Stimulated activated CD8-positive, alpha-beta memory T cell treated with anti-CD3 and anti-CD28 coated beads, Interleukin-4, amount 100 ng/mL, for 48 hours (primary cell): ENCODE measurements at places on chromosomes 2 and 18.

DNA sequence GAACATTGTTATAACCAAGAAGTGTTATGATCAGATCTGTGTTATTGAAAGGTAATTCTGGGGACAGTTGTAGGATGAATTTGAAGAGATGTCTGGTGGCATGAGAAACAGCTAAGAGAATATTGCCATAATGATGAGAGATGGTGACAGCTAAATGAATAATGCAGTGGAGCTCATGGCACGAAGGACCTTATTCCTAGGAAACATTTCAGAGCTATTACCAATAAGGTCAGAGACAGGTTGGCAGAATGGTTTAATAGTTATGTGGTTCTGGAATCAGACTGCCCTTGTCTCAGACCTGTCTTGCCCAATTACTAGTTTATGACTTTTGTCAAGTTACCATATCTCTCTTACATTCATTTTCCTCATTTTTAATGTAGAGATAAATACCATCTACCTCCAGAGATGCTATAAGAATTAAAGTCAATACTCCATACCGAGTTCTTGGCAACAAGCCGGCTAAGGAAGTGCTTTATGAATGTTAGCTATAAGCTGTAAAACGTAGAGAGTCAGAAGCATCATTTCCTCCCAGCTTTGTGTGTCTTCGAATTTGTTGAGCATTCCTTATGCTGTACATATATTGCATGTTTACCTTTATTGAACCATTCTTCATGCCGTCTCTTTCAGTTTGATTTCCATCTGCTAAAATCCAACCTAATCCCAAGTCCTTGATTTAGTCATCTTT, 73.6 kb upstream of the COL5A2 start:
- no peak for DNase-seq

GRCh38 chr2:137437386-137437785, 526.9 kb upstream of the HNMT start:
- no peak for DNase-seq

GRCh38 chr2:164975891-164976290, 20.6 kb upstream of the SLC38A11 start:
- no peak for DNase-seq

DNA sequence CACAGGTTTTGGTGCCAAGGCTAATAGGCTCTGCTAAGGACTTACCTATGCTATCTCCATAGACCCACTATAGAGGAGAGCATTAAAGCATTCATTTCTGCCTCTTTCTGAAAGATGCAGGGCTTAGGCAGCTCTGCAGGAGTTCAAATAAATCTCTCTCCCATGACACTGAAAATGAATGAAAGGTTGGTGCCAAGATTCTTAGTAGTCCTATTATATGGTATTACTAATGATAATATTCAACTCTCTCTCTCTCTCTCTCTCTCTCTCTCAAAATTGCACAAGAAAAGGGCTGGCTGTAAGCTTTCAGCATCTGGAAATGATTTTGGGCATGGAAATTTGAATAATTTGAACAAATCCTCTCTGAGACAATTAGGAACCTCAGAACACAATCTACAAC, 433.7 kb downstream of the MBD2 start:
- DNase-seq, result no peak

DNA sequence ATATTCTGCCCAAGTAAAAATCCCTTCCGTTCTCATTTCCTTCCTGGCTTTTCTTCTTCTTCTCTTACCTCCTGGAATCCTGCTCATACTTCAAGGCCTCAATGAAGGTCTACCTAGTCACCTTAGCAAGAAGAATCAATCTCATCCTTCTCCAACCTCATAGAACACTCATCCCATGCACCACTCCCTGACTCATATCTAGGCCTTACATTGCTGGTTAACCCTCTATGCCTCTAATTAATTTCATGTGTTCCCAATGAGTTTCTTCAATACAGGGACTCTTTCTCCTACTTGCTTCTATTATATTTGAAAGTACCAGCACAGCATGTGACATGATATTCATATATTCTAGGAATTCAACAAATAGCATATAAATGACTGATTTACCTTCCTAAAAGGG, 63.0 kb downstream of the BCL11A start:
- DNase-seq, result no peak

DNA sequence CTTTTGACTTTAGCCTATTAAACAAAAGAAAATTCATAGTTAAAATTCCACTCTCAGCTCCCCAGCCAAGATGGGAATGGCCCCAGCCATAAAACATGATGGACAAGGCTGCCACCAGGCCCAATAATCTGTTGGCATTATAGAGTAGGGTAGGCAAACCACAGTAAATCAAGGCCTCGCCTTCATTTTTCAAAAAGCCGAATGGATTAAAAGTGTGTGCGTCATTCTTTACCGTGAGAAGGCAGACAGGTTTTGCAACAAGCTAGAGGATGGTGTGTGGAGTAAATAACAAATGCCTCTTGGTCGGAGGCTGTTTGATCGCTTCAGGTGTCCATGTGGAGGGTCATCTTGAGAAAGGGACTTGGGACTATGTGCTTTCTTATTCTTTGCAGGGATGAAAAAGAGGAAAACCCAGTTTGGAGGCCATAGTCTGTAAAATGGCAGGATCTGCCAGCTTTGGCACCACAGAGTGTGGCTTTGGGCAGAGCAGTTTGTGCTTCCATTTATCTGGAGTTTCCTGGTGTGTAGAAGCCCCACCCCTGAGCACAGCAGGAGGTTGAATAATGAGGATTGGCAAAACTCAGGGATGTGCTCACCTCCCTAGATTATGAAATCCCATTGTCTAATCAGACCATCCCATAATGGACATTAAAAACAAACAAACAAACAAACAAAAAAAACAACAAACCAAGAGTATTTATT, 57.1 kb upstream of the ITGB6 start:
- DNase-seq, result no peak

DNA sequence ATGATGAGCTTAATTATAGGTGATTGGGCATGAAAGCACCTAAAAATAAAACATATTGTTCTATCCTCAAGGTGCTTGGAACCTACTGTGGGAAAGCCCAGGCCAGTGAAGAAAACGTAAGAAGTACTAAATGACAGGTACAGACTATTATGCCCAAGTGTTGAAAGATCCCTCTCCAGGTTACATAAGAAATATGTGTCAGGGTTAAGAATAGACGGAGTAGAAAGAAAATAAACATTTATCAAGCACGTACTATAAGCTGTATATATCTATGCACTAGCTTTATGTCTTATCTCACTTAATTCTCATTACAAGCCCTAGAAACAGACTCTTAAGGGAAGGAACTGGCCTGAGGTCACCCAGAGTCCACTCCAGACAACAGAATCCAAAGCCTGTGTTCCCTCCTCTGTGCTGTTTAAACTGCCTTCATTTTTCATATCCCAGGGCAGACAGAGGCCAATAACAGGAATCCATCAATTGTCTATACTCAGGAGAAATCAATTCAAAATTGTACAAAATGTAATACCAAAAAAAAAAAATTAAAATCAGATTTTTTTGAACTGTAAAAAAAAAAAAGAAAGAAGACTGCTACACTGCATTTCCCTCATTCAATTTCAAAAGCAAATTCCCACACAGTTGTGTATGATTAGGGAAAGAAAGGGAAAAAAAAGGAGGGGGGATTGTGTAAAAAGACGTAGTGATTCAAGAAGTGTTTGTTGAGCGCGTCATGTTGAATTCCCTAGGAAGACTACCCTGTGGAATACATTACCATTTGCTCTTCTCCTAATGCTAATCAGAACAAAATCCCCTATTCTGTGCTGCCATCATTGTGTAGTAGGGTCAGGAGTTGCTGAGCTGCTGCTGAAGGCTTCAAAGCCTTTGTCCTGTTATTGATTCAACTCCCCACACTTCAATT, 156.3 kb downstream of the IRS1 start:
- no peak for DNase-seq

DNA sequence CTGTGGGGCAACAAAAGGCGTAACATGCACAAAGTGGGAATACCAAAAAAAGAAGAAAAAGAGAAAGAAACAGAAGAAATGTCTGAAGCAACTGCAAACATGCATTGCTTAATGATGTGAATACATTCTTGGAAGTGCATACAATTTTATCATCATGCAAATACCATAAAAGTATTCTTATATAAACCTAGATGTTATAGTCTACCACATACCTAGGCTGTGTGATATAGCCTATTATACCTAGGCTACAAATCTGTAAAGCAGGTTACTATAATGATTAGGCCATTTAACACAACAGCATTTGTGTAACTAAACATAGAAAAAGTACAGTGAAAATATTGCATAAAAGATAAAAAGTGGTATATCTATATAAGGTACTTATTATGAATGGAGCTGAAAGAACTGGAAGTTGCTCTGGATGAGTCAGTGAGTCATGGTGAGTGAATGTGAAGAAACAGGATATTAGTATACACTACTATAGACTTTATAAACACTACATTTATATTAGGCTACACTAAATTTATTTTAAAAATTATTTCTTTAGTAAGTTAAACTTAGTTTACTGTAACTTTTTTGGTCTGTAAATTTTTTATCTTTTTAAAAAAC, 319.4 kb upstream of the KCNH7 start:
- DNase-seq, result no peak

DNA sequence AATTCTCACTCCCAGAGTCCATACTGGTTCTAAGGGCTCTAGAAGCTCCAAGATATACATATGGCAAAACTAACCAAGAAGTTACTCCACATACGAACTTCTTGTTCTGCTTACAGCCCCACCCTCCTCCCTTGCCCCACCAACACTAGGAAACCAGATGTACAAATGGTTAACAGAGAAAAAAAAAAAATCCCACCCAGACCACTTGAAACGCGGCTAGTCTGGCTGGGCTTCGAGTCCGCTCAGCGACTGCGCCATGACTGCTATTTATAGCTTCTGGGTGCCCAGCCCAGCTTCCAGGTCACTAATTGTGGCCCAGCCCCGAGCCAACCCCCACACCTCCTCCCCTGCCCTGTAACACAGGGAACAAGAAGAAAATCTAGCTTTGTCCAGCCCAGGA, 47.0 kb upstream of the IHH start:
- DNase-seq, result no peak

- DNase-seq, result no peak
Measured at GRCh38 chr18:58649966-58650816, 21.1 kb upstream of the MALT1 start.

DNA sequence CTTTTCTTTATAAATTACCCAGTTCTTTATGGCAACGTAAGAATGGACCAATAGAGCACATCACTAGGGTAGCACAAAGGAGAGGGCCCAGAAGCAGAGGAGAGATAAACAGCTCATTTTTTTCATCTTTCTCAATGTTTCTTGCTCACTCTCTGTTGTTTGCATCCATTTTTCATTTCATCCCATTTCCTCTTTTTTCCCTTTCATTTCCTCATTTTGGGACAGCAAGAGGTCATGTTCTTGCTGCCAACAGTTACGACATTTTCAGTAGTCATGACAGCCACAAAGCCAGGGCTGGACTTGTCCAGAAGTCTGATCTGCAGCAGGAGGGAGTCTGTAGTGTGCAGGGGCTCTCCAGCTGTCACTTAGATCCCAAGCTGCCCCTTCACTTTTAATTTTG, 52.7 kb upstream of the CYP1B1 start:
- no peak for DNase-seq

GRCh38 chr18:49844903-49845302, 31.6 kb upstream of the ACAA2 start:
- DNase-seq, result no peak

- no peak for DNase-seq
Measured at GRCh38 chr2:43212216-43212835, 14.1 kb downstream of the ZFP36L2 start.

DNA sequence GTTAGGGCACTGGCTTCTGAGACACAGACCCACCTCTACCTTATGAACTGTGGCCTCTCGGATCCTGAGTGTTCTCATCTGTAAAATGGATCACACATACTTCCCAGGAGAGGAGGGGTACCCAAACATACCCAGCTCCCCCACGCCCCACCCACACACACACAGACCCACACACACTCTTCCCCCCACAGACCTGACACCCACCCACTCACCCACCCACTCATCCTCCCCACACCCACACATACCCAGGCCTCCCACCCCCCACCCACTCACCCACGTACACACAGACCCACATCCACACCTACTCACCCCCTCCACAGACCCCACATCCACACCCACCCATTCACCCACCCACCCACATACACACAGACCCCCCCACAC, 24.3 kb upstream of the SEMA4C start:
- no peak for DNase-seq

- DNase-seq, result no peak
Measured at GRCh38 chr2:174076040-174076439, 110.9 kb upstream of the SP3 start.

GRCh38 chr2:98775146-98775986, 44.4 kb upstream of the MGAT4A start:
- DNase-seq, result no peak

DNA sequence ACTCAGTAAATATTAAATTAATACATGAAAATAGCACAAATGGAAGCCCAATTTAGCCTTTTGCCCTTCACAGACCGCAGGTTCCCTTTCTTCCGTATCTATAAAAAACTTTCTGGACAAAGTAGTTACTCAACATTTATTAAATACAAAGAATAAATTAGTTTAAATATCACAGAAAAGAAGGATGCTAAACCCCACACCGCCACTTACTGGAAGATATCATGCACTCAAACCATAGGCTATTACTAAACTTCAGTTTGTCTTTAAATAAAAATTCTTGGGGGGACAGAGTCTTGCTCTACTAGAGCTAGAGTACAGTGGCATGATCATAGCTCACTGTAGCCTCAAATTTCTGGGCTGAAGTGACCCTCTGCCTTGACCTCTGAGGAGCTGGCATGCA, 120.7 kb upstream of the FHL2 start:
- DNase-seq, result no peak

DNA sequence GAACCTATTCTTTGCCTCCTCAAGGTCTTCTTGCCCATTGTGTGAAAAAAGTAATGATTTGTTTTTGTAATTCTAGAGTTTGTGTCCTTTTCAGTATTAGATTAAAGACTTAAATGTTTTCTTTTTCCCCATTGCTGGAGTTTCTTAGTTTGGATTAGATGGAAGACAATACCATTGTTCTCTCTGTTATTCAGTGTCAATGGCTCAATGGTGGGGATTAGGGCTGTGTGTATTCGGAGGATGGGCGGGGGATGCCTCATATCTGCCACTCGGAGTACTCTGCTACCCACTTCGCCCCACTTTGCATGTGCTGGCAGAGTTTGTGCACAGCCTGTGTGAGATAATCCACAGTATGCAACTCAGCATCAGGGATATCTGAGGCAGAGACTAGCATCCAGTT, 90.1 kb downstream of the KLHL29 start:
- no peak for DNase-seq

DNA sequence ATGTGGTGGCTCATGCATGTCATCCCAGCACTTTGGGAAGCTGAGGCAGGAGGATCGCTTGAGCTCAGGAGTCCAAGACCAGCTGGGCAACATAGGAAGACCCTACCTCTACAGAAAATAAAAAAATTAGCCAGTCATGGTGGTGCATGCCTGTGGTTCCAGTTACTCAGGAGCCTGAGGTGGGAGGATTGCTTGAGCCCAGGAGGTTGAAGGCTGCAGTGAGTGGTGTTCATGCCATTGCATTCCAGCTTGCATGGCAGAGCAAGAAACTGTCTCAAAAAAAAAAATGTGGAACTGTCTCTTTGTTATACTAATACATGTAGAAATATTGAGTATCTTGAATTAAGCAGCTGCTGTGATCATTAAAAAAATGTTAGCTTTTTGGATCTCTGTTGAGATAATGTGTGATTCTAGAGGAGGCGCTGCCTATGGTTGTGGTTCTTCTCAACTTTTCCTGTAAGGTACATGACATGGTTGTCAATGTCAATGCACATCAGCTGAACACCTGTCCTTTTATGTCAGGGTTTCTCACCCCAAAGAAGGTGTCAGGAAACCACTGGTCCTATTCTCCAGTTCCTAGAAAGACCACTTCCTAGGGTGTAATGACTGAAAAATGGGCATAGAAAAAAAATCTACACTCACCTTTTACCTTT, 34.7 kb upstream of the IL1RL1 start:
- no peak for DNase-seq
